HAP-1 (cell line): ENCODE measurements at places on chromosomes 4 and X.

DNA sequence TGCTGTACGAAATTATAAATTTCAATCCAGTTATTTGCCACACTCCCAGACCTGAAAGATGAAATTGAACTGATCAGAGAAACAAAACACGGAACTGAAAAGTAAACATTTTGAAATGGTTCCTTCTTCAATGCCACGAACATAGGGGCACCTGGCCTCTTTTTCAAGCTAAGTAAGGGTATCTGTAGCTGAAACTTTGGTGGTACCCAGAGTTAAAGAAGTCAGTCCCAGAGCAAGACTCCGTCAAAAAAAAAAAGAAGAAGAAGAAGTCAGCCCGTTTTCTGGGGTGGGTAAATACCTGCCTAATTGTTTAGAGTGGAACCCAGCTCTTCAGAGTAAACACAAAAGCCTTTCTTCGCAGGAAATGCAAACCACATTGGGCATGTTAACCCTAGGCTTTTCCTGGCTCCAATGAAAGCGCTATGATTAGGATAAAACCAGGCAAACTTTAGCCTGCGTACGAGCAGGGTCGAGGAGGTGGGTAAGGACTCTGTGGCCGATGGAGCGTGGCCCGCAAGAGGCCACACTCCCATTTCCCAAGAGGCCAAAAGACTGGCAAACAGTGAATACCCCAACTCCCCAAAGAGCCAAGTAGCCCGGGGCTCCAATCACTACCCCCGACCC is 1.3 kb downstream of the ANTXR2 start:
- peak; percentile 14 for DNase-seq

DNA sequence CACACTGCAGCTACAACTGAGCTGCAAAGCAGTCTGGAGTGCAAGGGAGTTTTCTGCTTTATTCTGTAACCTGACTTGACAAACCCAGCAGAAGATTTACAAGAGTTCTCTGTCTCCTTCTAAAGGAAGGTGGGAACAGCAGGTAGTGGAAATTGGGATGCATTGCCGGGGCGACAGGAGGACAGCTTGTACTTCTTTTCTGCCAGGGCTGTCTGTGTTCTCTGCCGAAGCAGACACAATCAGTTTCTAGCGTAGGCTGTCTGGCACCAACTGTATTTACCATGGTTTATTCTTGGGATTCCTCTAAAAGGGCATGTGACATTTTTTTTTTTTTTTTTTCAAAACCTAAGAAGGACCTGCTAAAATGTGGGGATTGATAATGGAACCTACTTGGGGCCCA is 190.8 kb upstream of the GK2 start:
- DNase-seq = no peak

DNA sequence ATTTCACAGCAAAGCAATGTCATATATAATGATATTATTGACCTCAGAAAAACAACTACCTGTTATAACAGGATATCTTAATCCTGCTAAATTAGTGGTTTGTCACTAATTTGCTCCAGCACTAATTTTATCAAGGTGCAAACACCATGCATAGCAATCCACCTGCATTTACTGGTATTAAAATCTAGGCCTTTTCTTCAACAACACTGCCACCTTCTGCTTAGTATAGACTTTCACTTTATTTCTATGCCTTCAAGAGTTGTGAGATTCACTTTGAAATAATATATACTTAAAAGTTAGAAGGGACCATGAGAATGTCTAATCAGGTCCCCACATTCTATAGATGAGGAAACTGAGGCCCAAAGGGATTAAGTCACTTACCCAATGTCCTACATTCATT is 82.1 kb upstream of the IQCM start:
- no peak for DNase-seq

- DNase-seq = no peak
Measured at GRCh38 chrX:38941675-38942074, 140.4 kb downstream of the MID1IP1 start.

DNA sequence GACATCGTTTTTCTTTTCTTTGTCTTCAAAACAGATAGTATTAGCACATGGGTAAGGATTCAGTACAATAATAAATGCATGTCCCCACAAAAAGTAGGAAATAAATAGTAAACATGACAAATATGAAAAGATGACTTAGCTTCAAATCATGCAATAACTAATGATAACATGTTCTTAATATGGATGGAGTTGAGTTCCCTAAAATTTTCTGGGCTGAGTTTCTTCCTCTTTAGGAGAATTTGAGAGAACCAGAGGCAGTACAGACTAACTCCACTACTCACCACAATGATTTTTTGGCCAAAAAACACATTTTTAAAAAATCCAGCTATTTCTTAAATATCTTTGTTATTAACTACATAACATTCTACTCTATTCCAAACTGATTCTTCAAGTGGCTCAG is 432.3 kb upstream of the HS3ST1 start:
- no peak for DNase-seq
